ENCODE measurements at places on chromosomes 2 and 18. TPM values are rescaled to one million over a fixed set of nuclear protein-coding genes. Genes with fewer than 3 reads are reported as not detected.

The CNTNAP5 gene
- not detected for total RNA-seq

The PPP1CB gene
- total RNA-seq: 610 TPM

The SP140 gene
- 0.97 TPM for total RNA-seq

The EVA1A gene
- 1.2 TPM for total RNA-seq

The TGFA gene
- not detected for total RNA-seq

The NEUROD1 gene
- not detected for total RNA-seq

The GPR155 gene
- total RNA-seq: 6.6 TPM

The UCN gene
- total RNA-seq: 2.3 TPM

The CRACDL gene
- total RNA-seq: 9.9 TPM

The DTNA gene
- total RNA-seq: 52.4 TPM

The SATB2 gene
- 8.8 TPM for total RNA-seq

The FAM228A gene
- 3.1 TPM for total RNA-seq

The VIL1 gene
- total RNA-seq: 0.51 TPM

The OTX1 gene
- total RNA-seq: not detected

The MAPK4 gene
- 1.2 TPM for total RNA-seq

The ACTR1B gene
- 82.2 TPM for total RNA-seq

The ABCB11 gene
- total RNA-seq: not detected

The EGR4 gene
- not detected for total RNA-seq

The RAB27B gene
- under 0.01 TPM for total RNA-seq

The TAF4B gene
- 7.6 TPM for total RNA-seq

The ARHGAP15 gene
- 8.9 TPM for total RNA-seq

The PER2 gene
- 40.9 TPM for total RNA-seq

The RFTN2 gene
- total RNA-seq: 26.7 TPM

The RIT2 gene
- total RNA-seq: not detected

The HTR2B gene
- total RNA-seq: 2.9 TPM

The ASTL gene
- total RNA-seq: not detected

The HSPE1 gene
- 55.0 TPM for total RNA-seq

The STARD6 gene
- not detected for total RNA-seq

The CPO gene
- total RNA-seq: not detected

The ATIC gene
- total RNA-seq: 20.5 TPM

The LONRF2 gene
- total RNA-seq: 44.0 TPM

The CHST9 gene
- 0.21 TPM for total RNA-seq

The CCT7 gene
- 118 TPM for total RNA-seq

The PSTPIP2 gene
- 5.9 TPM for total RNA-seq

The PLGLB1 gene
- 7.5 TPM for total RNA-seq

The TNFRSF11A gene
- 5.3 TPM for total RNA-seq

The UBE2F gene
- 48.0 TPM for total RNA-seq

The USP40 gene
- 14.7 TPM for total RNA-seq

The PRSS56 gene
- not detected for total RNA-seq

The GAREM2 gene
- total RNA-seq: under 0.01 TPM

The ARL6IP6 gene
- 47.1 TPM for total RNA-seq

The NEU4 gene
- total RNA-seq: not detected

The ATOH8 gene
- total RNA-seq: 17.0 TPM

The ANKRD30B gene
- total RNA-seq: not detected

The TTN gene
- 1.8 TPM for total RNA-seq

The C1GALT1C1L gene
- total RNA-seq: 3.7 TPM

The FBXO15 gene
- total RNA-seq: 0.76 TPM

The SCN9A gene
- 1.5 TPM for total RNA-seq

The CTNNA2 gene
- not detected for total RNA-seq

The UGT1A1 gene
- total RNA-seq: not detected

The INPP5D gene
- total RNA-seq: 37.9 TPM

The XDH gene
- total RNA-seq: not detected

The TMEM169 gene
- 0.97 TPM for total RNA-seq

The MLPH gene
- 3.2 TPM for total RNA-seq

The GALNT3 gene
- 1.6 TPM for total RNA-seq

The ACADL gene
- total RNA-seq: 4.4 TPM

The TRPM8 gene
- total RNA-seq: not detected

The STAMBP gene
- total RNA-seq: 115 TPM
